ENCODE measurements at places on chromosomes 7 and 10. TPM values are rescaled to one million over a fixed set of nuclear protein-coding genes. Genes with fewer than 3 reads are reported as not detected.
A peak's percentile ranks its signal among the peaks of the same experiment; 100 is the strongest.

ESYT2 gene
- 28.7 TPM for total RNA-seq

NUTM2B gene
- 0.31 TPM for total RNA-seq

TBXAS1 gene
- total RNA-seq, result 7.6 TPM

IDI2 gene
- total RNA-seq, result not detected

WNT8B gene
- not detected for total RNA-seq

ACHE gene
- total RNA-seq, result 6.0 TPM

HTR7 gene
- total RNA-seq, result 0.31 TPM

DNA sequence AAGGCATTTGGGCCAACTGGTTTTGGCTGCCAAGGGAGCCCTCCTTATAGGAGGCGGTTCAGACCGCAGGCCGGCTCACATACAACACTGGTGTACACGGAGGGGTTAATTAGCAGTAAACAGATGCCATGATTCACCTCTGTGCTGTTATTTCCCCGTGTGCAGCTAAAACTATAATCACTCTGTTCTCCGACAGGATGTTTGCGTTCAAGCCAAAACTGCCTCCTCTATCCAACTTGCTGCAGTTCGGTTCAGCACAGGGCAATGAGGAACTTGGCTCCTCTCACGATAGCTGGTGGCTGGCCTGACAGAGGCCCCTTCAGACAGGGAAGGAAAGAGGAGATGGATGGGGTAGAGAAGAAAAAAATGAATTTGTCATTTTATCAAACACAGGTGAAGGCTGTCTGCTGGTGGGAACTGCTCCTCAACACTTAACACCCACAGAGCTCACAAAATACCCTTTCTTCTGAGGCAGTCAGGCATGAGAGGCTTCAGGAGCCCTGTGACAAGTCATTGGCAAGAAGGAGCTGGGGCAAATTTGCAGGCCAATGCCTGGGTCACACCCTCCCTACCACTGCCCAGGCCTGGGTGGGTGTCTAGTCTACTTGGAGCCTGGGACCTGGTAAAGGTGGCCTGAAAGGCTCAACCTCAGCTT lies 24.0 kb downstream of the KCNMA1 start:
- no peak for DNase-seq

DNA sequence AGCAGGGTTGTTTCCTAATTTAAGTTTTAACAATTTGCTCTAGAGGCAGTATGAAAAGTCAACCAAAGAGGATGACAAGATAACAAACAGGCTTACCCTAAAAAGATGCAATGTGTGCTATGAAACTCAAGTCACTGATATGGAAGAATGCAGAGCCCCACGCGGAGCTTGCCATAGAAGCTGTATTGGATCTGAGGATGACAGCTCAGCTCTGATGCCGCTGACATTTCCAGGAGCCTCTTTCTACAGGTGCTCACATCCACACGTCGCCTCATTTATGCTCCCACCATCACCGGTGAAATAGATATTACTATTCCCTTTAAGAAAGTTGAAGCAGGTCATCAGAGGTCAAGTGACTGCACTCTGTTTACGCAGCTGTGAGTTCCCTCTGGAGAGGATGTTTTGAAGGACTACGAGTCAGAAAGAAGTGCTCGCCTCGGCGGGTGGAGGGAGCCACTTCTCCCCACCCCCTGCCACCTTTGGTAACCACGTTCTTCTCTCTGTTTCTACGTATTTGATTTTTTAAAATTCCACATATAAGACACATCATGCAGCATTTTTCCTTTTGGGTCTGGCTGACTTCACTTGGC lies 275.4 kb downstream of the GLRX3 start:
- DNase-seq, result no peak

DNA sequence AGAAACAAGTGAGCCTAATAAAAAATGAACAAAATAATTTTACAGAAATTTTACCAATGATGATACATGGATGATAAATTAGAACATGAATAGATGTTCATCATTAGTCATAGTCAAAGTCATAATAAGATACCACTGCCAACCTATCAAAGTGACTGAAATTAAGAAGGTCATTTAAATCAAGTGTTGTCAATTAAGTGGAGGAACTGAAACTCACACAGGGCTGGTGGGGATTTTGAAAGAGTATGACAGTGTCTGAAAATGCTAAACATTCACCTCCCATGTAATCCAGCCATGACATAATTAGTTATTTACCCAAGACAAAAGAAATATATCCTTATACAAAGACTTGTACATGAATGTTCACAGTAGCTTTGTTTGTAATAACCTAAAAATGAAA lies 57.1 kb upstream of the DYNC1I1 start:
- DNase-seq, result no peak

DNA sequence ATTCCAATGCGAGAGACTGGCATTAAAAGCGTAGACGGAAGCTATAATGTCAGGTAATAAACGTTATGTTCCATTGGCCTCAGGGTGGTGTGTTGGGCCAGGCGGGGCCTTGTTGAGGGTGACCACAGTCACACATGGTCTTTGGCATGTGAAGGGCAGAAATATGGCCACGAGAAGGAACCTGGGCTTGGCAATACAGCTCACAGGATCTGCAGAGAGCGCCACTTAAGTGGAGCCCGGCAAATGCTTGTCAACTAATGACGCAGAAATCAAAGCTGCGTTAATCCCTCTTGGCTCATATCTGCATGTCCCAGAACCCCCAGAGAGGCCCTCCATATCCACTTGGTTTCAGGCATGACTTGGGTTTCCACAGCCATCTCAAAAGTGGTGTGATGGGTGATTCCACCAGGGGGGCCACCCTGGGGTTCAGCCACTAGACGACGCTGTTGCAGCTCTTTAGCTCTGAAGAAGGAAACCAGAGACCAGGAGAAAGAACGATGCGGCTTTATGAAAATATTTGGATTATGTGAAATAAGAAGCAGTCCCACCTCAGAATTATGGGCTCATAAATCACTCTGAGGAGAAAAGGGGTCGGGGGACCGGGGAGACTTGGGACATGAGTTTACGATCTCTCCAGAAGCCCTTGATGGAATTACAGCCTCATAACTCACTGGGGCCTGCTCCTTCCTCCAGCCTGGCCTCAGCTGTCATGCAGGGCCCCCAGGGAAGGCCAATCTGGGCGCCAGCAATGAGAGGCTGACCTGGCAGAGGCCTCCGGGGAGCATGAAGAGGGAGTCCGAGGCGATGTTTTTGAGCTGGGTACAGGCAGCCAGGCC lies 462.5 kb downstream of the PLXNA4 start:
- no peak for DNase-seq

DNA sequence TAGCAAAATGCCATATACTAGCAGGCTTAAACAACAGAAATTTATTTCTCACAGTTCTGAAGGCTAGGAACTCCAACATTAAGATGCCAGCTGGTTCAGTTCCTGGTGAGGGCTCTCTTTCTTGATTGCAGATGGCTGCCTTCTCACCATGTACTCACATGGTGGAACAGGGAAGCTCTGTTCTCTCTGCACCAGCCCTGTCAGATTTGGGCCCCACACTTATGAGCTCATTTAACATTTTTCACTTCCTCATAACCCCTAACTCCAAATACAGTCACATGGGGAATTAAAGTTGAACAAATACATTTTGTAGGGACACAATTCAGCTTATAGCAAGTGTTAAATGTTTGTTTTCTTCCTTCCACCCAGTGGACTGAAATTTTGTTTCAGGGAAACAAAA lies 218.6 kb upstream of the TAC1 start:
- DNase-seq, result no peak

DNA sequence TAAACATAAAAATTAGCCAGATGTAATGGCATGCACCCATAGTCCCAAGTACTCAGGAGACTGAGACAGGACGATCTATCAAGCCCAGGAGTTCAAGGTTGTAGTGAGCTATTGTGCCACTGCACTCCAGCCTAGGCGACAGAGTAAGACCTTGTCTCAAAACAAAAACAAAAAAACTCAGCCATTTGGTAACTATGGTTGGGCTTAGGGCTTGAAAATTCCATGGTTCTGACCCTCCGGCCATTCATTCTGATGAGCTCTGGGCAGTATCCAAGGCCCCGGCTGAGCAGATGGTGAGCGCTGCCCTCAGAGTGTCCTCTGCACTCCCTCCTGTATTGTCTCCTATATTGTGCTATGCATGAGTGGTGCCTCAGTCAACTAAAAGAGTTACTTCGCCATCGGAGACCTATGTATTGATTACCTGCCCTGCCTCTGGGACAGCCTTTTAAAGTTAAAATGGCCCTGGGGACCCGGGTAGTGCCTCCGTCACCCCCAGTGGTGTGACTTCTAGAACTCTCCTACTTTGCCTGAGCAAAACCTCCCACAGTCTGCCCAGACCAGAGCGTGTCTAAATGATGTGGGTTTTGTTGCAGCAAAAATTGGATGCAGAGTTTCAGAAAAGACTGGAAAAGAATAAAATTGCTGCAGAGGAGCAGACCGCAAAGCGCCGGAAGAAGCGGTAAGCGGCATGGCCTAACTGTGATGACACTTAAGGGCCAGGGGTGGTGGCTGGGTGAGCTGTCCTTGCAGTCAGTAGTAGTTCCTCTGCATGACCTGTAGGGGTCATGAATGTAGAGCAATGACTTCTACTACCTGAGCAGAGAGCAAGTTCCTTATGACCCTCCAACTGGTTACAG lies 8.1 kb downstream of the PRKRIP1 start:
- peak; percentile 31 for DNase-seq

- no peak for DNase-seq
Measured at GRCh38 chr7:114916261-114916892, 5.5 kb upstream of the MDFIC start.

GRCh38 chr7:139683137-139683921 lies 94.5 kb downstream of the HIPK2 start:
- DNase-seq, result no peak

GRCh38 chr7:70374772-70375533 lies 757.0 kb upstream of the GALNT17 start:
- DNase-seq, result no peak

Measured in right lobe of liver (tissue), 6 donors.